ENCODE measurements at places on chromosomes 5 and 9. TPM values are rescaled to one million over a fixed set of nuclear protein-coding genes. Genes with fewer than 3 reads are reported as not detected.

The CDC20B gene
- total RNA-seq: 0.30 TPM

The PLAC8L1 gene
- total RNA-seq: 1.5 TPM

The SLC2A6 gene
- 7.3 TPM for total RNA-seq

The SHB gene
- 20.8 TPM for total RNA-seq

The LTC4S gene
- total RNA-seq: 0.72 TPM

The CDK5RAP2 gene
- total RNA-seq: 28.0 TPM

The VPS13A gene
- total RNA-seq: 64.1 TPM
